ENCODE measurements at places on chromosomes 3 and 15.

DNA sequence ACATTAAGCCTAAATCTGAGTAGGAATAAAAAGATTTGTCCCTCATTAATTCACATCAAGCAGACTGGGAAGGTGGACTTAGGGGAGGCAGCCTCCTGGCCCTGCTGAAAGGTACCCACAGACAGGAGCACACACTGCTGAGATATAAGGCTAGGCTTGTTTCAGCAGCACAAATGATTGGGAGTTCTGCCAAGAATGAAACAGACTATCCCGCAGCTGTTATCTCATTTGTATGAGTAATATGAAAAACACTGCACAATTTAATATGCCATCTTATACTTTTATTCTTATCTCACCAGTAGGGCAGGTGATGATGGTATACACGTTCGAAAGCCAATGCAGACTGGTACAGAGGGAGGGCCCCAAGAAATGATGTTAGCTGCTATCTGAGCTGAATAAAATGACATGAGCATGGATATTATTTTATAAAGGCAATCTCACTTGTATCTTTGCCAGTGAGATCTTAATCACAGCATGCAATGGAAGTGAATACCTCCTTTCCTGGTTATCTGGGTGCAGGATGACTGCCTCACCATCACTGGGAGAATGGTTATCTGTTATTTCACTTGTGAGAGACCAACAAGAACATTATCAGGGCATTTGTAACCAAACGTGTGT lies 258.7 kb upstream of the PPP2R3A start:
- DNase-seq = no peak

- no peak for DNase-seq
Measured at GRCh38 chr3:169827712-169828111, 15.0 kb upstream of the LRRC34 start.

GRCh38 chr3:56799251-56799882 lies 2.4 kb downstream of the ARHGEF3 start:
- no peak for DNase-seq

- DNase-seq = no peak
Measured at GRCh38 chr3:57173687-57174086, 8.5 kb upstream of the IL17RD start.

GRCh38 chr3:33152363-33153360 lies 38.8 kb downstream of the CRTAP start:
- DNase-seq = no peak

DNA sequence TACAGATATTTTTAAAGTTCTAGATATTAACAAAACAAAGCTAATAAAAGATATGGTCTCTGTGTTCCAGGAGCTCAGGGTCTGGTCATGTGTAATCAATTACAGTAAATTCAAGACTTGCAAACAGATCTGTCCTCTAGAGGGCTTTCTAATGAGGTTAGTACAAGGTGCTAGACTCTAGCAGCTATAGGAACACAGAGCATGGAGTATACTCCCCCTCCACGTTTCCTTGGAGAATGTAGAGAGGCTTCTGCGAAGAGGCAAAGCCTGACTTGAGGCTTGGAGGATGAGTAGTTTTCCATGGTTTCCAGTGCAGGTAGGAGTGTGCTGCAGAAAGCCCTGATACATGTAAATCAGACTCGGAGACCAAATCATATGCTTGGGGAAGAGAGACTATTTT lies 32.7 kb upstream of the DLG1 start:
- DNase-seq = no peak

- no peak for DNase-seq
Measured at GRCh38 chr15:46442184-46442583, 807.4 kb downstream of the SQOR start.

DNA sequence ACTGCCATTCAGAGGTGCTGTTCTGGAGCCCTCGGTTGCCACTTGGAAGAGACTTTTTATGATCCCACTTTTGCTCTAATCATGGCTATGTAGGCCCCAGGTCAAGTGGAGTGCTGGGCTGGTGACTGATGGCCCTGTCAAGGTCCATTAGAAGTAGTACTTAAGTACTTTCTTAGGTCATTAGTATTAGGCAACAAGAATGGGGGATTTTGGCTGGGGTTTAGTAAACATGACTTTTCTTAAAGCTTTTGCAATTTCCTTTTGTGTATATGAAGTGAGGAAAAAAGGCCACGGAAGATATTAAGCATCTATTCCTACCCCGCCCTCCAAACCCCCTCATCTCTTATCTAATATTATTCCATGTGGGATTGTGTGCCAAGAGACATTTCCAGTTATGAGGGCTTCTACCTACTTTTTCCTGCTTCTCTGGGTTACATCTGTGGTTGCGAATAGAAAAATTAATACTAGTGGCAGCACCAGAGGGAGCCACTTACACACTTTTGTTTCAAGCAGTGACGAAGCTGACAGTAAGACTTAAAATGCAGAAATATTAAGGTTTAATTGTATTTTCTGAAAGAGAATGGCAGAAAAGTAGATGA lies 13.9 kb downstream of the NLGN1 start:
- DNase-seq = no peak

DNA sequence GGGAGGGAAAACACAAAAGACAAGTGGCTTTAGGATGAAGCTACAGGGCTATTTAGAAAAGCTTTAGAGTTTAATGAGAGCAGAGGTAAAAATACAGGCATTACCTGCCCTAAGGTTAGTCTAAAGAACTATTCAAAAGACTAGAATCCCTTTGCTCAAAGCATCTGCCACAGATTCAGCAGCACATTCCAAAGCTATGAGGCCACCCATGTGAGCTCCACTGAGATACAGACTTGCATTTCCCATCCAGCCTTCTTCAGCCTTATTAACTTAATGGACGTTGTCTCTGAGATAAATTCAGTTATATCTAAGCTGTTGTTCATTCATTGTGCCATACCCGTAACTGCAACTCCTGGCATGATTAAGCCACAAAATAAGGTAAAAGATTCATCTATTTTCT lies 25.4 kb downstream of the CXCR6 start:
- no peak for DNase-seq

GRCh38 chr15:78768096-78768495 lies 43.2 kb downstream of the ADAMTS7 start:
- DNase-seq = no peak

Measured in cortex of kidney (tissue), 1 donor.